ENCODE measurements at places on chromosomes 11 and 22.

DNA sequence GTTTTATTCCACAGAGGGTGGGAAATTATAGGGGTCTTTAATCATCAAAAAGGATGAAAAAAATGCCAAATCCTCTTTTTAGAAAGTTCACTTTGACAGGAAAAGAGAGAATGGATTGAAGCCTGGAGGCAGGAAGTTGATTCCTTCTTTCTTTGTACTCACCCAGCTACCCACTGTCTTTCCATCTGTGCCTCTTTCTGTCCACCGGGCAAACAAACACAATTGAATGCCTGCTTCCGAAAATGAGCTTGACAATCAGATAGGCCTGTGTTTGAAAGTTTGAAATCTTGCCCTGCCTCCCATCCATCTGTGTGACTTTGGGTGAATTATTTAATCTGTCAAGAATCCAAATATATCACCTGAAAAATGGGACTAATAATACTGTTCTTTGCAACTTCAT, 81.1 kb downstream of the SCN3B start:
- DNase-seq: no peak

GRCh38 chr11:20421946-20422345, 34.4 kb downstream of the PRMT3 start:
- no peak for DNase-seq

GRCh38 chr11:115623021-115623451, 118.8 kb upstream of the CADM1 start:
- DNase-seq: no peak

GRCh38 chr22:28604966-28605761, 74.5 kb downstream of the TTC28 start:
- no peak for DNase-seq

- no peak for DNase-seq
These were observed 9.2 kb downstream of the ZNF74 start for GRCh38 chr22:20402960-20403778.

DNA sequence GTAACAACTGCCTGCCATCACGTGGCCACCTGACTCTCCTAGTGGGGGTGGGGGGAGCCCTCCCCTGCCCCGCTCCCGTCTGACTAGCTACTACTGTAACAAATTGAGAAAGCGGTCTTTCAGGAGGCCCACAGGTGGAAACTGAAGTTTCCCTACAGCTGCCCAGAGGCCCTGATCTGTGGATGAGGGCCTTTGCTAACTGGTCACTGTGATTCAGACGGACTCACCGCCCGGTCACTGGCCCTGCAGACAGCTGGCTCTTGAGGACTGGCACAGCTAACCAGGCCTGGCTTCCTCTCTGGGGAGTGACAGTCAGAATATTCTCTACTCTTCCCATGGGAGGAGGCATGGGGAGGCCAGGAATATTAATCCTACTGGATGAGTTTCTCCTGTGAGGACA, 116.8 kb downstream of the ARHGAP8 start:
- no peak for DNase-seq

Data from HAP-1 (cell line).